ENCODE measurements at places on chromosomes 1 and 21. TPM values are rescaled to one million over a fixed set of nuclear protein-coding genes. Genes with fewer than 3 reads are reported as not detected.

NBPF4 gene
- total RNA-seq: not detected

DNA sequence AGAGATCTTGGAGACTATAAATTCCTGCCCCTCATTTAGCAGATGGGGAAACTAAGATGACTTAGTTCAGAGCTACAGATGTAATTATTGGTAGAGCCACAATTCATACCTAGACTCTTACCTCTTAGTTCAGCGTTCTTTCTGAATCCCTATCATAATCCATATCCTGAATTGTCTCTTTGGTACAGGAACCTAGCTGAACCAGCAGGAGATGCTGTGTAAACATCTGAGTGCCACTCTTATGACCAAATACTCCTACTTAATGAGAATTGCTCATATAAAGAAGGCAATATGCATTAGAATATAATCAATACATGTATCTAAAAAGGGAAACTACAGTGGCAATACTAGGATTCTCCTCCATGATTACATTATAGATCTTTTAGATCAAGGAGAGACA is 459.0 kb downstream of the SIPA1L2 start:
- DNase-seq: no peak

GRCh38 chr1:109668123-109668775 is 392 bp downstream of the GSTM2 start:
- no peak for DNase-seq

IRF6 gene
- 29.7 TPM for total RNA-seq

VPS26C gene
- 49.7 TPM for total RNA-seq

LCE1F gene
- not detected for total RNA-seq

GRCh38 chr1:196608390-196609369 is at the start of gene KCNT2:
Gene KCNT2 (minus strand): TSS chr1:196608440. CDS start chr1:196608309, 131 bp downstream.
- peak; percentile 73 for DNase-seq

GPR61 gene
- total RNA-seq: not detected

GJB3 gene
- not detected for total RNA-seq

- no peak for DNase-seq
Observed at GRCh38 chr1:110383251-110383990, 7.4 kb downstream of the SLC16A4 start.

- DNase-seq: no peak
Observed at GRCh38 chr1:151293093-151293492, 11.0 kb downstream of the ZNF687 start.

- no peak for DNase-seq
Observed at GRCh38 chr1:19128968-19129514, 81.0 kb downstream of the UBR4 start.

DNA sequence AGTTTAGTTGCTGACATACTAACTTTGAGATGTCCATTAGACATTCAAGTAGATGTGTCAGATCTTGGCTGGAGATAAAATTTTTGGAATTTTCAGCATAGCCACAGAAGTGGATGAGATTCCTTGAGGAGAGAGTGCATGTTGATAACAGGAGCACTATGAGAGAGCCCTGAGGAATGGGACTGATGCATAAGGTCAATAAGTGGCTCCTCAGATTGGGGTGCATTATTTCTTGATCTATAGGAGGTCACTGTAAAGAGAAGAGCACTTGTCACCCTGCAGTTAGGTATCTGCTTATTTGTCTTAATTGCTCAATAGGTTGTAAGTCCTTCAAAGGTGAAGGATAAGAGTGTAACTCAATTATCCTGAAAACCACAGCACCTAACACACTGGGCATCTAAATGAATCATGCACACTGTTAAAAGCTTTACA is 52.0 kb upstream of the TACSTD2 start:
- no peak for DNase-seq

DNA sequence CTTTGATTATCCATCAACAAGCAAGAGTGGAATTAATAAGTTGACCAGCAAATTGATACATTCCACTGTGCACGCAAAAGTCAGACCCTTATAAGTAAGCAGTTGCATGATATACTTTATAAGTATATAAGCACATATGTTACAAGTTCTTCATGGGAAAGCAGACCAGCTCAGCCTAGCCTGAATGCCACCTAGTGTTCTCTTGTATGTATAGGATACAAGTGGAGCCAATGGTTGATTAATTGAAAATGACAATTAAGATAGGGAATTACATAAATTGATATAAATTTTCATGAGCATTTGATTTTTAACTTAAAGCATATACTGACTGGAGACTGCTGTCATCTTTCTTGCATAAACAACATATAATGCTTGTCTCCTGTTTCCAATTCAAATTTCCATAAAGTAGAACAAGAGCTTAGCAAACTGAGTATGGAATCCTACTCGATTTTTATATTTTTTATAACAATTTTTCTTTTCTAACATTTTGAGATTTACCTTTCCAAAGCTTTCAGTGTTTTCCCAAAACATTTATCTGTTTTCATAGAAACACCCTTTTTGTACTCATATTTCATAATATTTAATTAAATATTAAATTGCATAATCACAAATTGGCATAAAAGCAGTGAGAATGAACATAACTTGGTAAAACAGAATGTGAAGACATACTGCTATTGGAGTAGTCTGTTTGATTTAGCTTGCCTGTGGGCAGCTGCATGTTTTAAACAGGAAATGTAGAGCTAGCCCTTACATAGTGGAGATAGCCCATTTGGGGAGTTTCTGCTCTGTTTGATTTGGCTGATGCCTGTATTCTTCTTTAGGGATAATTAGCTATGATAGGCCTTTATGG is 62.8 kb downstream of the MAGI3 start:
- DNase-seq: no peak

DNA sequence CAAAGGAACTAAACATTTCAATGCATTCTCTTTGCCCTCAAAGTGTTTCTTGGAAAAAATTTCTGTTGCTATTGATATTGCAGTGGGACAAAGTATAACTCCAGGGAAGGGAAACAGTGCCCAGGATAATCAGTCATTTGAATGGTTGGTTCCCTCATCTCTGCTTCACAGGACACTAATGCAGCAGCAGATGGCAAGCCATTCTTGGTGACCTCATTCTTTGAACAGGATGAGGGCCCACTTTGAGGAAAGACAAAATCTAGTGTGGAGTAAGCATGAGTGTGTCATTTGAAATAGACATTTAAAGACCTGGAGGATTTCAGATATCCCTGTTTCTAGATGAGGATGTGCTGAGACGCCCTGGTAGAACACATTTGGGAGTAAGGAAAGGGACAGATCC is 32.3 kb downstream of the CHRM3 start:
- DNase-seq: no peak

KIF2C gene
- total RNA-seq: 0.87 TPM

GRCh38 chr1:2617971-2618470 is 14.8 kb downstream of the MMEL1 start:
- DNase-seq: no peak

GRCh38 chr21:40731206-40731605 is 115.8 kb downstream of the DSCAM start:
- no peak for DNase-seq

DNA sequence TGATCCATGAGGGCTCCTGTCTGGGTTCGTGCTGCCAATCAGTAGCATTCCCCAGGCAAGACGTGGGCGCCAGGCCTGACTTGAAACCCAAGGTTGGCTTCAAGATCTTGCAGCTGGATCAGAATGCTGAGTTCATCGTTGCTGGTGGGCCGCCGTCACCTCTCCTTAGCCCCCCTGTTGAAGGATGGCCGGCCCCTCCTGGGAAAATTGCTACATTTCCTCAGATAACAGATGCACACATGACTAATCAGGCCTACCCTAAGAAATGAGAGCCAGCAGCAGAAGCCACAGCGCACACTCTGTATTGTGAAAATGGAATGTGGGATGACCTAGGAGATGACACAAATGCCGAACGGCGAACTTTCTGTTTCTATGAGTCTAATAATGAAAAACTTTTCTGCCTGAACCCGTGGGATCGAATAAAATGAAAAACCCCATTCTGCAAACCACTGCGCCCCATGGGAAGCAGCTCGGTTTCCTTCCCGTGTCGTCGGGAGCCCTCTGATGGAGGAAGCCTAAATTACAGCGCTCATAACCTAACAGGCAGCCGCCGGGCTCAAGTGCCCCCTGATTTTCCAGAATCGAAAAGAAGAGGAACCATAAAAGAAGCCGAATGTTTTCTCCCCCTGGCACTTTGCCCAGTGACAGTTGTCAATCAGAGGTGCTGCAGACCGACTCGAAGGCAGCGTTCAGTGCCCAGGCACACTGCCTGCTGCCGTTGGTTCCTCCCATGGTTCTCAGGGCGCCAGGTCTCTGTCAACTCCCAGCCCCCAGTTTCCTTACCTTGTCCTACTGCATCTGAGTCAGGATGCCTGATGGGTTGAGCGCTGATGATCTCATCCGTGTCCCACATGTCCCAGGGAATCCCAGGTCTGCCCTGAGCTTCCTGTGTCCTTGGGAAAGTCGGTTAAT is 38.2 kb upstream of the H6PD start:
- peak; percentile 83 for DNase-seq

DNA sequence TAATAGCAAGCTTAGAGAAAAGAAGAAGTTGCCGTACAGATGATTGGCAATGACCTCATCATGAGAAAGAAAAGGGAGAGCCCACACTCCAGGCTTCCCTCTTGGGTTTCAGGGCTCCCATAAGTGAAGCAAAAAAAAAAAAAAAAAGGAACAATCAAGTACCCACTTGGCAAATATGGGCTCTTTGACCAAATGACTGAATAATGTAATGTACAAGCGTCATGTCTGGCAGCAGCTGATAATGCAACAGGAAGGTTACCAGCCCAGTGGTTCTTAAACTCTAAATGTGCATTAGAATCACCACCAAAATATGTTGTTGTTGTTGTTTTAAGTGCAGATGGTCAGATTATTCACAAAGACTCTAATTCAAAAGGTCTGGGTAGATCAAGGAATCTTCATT is 13.5 kb downstream of the TNFSF4 start:
- no peak for DNase-seq

- DNase-seq: no peak
Observed at GRCh38 chr1:201636097-201636496, 97.2 kb downstream of the NAV1 start.

HENMT1 gene
- 1.1 TPM for total RNA-seq

THEMIS2 gene
- 6.3 TPM for total RNA-seq

- no peak for DNase-seq
Observed at GRCh38 chr21:35211782-35212181, 162.7 kb upstream of the RUNX1 start.

PDPN gene
- total RNA-seq: 24.1 TPM

LIPI gene
- not detected for total RNA-seq

DNA sequence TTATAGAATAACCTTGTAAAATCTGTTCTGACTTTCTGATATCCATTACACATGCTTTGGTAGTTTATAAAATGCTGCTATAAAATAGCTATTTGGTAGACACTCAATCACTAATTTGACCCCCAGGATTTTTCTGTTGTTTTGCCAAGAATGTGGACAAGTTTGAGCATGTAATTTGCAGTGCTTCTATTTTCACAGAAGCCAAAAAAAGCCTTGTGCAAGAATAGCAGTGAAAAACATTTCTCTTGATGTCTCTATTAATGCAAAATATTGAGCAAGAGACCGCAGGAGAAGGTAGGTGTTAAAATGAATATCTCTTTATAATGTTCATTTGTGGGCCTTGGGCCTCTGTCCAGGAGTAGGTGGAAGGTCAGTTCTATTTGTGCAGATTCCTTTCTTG is 22.5 kb downstream of the MAP3K7CL start:
- DNase-seq: no peak

REN gene
- total RNA-seq: not detected

DNA sequence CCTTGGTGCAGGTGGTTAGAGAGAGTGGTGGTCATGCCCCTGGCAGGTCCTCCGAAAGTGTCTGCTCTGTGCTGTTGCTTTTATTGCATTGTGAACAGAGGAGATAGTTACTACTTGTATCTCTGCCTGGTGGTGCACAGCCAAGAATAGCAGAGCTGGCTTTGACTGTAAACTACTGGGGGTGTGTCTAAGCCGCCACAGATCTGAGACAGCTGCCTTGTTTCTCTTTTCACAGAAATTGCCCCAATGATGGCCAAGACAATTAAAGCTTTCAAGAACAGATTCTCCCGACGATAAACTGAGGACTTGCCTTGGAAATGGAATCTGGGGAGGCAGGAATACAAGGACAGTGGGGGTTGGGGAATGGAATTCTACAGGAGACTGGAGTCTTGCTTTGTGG is 16.0 kb downstream of the ELOA start:
- no peak for DNase-seq

DNA sequence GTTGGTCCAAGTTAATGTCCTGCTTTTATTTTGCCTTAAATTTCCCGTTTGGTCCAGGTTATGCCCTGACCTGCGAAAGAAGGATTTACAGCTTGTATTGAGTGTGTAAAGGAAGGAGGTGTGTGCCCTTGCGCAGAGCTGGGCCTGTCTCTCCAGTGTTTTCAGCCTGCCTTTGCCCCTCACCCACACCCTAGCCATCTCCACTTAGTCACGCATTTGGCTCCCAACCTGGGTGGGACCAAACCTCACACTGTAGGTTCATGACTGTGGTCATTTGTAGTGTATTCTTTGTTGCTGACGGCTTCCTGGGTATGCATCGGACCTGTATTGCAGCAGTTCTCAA is 572 bp upstream of the SRSF10 start:
- no peak for DNase-seq

DNA sequence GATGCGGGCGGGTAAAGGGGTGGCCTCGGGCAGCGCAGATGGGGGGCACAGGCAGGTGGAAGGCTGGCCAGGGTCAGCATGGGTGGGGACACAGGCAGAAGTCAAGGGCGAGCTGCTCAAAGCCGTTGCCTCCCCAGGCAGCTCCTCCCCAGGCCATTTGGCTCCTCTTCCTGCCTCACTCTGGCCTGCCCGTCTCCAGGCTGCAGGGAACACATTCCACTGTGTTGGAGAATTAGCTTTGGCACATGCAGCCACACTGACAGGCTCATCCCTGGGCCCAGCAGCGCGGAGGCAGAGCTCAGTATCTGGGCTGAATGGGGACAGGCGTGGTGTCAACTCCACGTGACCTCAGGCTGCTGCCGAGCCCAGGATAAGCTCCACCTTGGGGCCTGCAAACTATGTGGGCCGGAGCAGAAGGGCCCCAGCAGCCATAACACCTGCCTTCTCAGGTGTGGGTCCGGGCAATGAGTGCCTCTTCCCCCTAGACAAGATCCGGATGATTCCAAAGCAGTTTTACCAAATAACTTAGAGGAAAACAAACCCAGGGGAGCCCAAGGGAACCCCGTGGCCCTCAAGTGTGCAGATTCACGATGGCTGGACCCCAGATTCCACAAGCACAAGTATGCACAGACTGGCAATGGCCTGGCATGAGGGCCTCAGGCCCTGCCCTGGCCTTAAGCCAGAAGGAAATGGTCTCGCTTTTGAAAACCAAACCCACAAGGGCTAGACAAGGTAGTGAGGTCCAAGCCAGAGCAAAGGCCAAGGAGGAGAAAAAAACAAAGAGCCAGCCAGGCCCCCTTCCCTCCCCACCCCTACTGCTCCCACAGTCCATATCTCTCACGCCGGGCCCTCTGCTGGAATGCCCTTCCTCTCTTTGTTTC is 40.2 kb downstream of the HSPG2 start:
- DNase-seq: peak; percentile 88

BATF3 gene
- 1.2 TPM for total RNA-seq

All from Right ventricle myocardium inferior (tissue), 1 donor.